ENCODE measurements at places on chromosomes 5 and 9. TPM values are rescaled to one million over a fixed set of nuclear protein-coding genes. Genes with fewer than 3 reads are reported as not detected.

GRCh38 chr5:95281226-95281625 lies 3.7 kb downstream of the MCTP1 start:
- DNase-seq: peak; percentile 50

- DNase-seq: no peak
These were observed 59.1 kb downstream of the JMY start for GRCh38 chr5:79295029-79295428.

DNA sequence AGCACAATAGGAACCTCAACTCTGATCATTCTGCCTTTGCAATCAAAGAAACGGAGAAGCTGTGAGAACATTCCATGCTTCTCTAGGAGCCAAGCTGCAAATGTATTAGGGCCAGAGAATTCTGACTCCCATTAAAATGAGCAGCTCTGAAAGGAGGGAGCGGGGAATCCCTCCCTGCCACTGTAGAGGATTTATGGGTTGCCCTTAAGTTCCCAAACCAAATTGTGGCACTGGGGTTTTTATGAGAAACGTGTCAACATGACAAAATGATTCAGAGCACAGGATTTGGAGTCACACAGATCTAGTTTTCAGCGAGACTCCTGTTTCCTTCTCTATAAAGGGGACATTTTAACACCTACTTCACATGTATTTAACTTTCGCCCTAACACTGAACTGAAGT lies 1.8 kb downstream of the IL6ST start:
- peak; percentile 55 for DNase-seq

The HCN1 gene
- total RNA-seq: under 0.01 TPM

GRCh38 chr9:134753191-134753590 lies 111.6 kb downstream of the COL5A1 start:
- no peak for DNase-seq

The CBY3 gene
- total RNA-seq: not detected

DNA sequence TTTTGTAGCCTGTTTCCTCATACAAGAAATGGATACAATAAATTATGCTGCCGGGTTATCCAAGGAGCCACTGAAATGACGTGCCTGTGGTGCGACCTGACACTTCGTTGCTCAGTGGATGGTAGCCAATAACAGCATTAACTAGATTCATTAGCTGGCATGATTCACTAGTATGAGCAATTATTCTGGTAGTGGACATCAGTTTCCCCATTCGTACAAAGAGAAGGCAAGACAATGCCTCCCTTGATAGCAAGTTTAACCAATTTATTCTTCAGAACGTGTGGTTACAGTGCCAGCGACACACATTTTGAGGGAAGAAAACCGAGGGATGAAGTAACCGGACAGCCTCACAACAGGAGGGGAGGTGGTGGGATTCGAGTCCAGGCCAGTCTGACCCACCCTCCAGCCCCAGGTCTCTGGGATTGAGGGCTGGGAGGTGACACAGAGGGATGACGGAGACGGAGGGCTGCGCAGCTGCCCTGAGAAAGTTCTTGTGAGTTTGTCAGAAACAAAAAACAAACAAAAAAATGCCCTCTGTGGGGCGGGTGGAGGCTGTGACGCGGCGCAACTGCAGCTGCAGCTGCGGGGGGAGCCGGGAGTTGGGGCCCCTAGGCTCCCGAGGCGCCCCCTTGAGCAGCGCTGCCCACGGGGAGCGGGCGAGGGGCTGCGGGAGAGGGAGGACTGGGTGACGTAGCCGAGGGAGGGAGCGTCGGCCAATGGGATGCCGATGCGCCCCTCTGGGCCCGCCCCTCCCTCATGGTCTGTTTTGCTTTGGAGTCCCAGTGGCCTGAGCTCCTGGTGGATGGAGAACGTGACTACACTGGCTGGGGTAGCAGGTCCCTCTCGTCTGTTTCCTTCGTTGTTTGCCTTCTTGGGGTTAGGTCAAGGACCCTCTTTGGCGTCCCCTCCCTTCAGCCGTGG lies 10.9 kb downstream of the LHX2 start:
- DNase-seq: no peak

- no peak for DNase-seq
These were observed 61.9 kb downstream of the OXCT1 start for GRCh38 chr5:41808294-41808693.

DNA sequence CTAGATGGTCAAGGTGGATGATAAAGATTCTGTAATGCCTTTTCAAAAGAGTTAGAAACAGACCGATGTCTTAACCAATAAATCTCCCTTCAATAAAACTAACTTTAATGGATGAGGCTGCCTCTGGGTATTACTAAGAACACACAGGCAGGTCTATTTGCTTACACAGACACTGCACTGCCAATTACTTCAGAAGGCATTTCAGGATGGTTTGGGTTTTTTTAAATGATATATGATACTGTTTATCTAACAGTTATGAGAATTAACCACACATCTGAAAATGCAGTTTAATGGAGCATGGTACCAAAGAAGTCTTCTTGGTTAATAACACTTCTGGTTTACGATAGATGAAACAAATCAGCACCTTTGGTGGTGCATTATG lies 367.9 kb upstream of the GRAMD2B start:
- DNase-seq: no peak

The LCN12 gene
- total RNA-seq: 0.40 TPM

DNA sequence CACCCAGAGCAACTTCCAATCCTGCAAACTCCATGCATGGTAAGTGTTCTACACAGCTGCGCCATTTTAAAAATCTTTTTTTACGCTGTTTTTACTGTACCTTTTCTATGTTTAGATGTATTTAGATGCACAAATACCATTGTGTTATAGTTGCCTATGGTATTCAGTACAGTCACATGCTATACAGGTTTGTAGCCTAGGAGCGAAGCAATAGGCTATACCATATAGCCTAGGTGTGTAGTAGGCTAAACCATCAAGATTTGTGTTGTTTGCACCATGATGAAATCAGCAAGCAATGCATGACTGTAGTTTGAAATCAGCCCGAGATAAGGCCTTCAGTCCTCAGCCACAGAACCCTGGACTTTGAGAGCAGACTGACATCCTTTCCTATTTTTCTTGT lies 101.2 kb downstream of the LIX1 start:
- no peak for DNase-seq

GRCh38 chr5:130115686-130116085 lies 211.4 kb downstream of the CHSY3 start:
- DNase-seq: no peak

- DNase-seq: no peak
These were observed 2.0 kb downstream of the FCHSD1 start for GRCh38 chr5:141649056-141649688.

The GFI1B gene
- not detected for total RNA-seq

DNA sequence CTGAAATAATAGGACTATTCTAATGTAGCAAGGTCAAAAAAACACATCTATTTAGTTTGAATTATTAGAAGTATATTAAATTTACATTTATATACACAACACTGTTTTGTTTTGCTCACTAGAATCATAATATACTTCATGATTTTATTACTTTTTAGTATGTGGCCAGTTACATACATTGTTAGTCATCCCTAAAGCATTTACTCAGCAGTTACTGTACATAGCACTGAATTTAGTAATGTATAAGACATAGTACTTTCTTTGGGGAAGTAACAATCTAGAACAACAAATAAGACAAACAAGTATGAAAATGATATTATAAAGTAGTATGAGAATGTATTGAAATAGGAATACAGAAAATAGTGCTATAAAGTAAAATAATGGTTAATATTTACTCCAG lies 28.2 kb downstream of the ERCC8 start:
- DNase-seq: no peak

- peak; percentile 81 for DNase-seq
These were observed 146.4 kb downstream of the ENTREP1 start for GRCh38 chr9:69471433-69471832.

The OR1N2 gene
- total RNA-seq: not detected

DNA sequence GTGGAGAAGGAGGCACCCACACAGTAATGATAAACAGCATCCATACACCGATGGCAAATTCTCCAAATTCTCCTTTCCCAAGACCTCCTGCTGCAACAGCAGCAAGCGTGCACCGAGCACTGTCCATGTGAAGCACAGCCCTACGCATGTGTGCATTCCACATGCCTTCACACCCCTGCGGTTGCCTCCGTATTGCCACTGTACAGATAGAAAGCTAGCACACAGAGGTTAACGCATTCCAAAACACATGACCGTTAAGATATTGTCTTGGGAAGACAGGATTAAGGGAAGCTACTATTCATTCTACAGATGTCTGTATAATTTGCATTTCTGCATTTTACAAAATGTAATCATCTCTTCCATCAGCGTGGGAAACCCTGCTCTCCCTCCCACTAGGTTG lies 6.6 kb downstream of the FLT4 start:
- no peak for DNase-seq

The FREM1 gene
- total RNA-seq: not detected

The SLC22A4 gene
- 1.6 TPM for total RNA-seq

GRCh38 chr9:136856541-136857141 lies 4.5 kb downstream of the MAMDC4 start:
- no peak for DNase-seq

DNA sequence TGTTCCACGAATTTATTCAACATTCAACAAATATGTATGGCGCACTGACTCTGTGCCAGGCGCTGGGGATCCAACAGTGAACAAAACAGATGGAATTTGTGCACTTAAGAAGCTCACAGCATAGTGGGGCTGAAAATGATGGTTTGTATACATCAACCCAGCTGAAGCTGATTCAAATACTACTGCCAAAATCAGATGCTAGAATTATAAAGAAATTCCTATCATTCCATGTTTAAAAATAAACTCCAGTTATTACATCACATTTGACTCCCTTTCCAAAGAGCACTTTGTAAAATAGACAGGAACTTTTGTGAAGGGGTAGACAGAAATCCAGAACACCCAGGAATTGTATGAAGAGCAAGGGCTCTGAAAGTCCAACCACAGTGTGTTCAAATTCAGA lies 54.1 kb downstream of the ZNF608 start:
- no peak for DNase-seq

- DNase-seq: no peak
These were observed 139.0 kb upstream of the GAS1 start for GRCh38 chr9:87086221-87086818.

- DNase-seq: peak; percentile 88
These were observed 82.5 kb downstream of the SEMA6A start for GRCh38 chr5:116492016-116492623.

The PFN3 gene
- total RNA-seq: not detected

The ADAMTSL1 gene
- total RNA-seq: 1.5 TPM

- DNase-seq: peak; percentile 52
These were observed 49.9 kb upstream of the GPR151 start for GRCh38 chr5:146565764-146566367.

DNA sequence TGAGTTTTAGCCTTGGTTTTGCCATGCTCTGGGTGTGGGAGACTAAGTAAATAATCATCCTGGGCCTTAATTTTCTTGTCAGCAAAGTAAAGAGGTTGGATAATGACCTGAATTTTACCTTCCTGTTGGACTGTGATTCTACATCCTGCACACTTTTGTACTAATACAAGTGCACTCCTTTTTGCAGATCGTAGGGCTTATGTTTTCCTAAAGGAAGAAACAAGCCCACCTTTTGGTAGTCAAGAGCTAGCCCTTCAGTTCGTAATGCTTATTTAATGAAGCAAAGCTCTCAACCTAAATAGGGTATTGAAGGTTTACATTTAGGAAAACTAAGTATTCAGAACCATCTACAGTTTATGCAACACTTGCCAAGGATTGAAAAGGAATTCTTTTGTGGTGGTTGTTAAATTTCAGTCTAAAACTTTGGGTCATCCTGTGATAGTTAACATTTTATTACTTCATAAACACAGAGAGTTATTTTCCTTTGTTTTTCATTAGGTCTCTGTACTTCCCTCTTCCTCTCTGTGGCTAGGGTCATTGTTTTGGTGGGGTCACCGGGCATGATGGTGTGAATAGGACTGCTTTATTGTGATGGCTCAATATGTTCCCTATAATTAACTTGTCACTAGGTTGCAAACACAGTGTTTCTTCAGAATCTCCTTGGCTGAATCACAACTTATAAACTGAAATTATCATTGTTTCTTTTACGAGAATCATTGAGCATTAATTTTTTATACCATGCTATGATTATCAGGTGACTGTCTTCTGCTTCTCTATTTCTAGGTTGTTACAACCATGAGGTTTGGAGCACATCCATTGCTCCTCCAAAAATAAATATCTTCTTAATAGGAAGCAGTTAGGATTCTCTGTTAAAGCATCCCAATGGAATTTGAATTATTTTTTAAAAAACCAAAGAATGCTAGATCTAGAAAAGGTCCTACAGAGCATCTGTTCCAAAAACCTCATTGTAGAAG lies 28.5 kb downstream of the SPINK5 start:
- peak; percentile 5 for DNase-seq

The NEUROG1 gene
- not detected for total RNA-seq

DNA sequence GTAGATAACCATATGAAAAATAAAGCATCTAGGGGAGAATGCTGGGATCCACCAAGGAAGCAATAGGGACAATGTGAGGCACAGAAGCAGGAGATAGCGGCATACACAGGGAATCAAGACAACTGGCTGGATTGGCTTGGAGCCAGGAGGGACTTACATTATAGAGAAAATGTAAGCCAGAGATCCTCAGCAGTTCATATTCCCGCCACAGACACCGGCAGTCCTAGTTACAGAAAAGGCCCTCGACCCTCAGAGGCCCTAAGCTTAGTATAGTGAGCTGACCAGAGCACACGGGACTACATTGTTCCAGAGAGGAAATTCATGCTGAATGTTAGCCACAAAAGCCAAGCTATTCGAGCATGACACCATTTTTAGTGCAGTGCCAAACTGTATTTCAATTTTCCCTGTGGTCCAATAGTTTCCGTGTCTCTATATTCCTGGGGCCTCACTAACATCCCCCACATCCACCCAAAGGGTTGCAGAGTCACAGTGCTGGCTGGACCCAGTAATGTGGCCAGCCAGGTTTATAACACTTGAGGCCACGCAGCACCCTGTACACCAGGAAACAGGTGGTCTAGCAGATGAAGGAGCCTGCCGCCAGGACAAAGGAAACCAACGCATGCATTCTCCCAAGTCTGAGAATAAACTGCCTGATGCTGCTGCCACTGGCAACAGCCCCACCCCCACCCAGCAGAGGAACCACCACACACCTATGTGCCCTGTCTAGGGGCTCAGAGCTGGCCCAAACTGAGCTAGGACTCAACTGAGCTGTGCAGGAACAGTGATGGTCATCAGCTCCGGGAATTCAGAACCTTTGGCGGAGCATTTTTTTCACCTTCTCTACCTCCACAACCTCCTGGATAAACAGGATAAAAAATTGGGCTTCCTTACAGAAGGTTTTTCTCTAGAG lies 693.2 kb upstream of the CHD1 start:
- DNase-seq: no peak

The PDLIM4 gene
- 249 TPM for total RNA-seq

- DNase-seq: no peak
These were observed 192.5 kb upstream of the TUT7 start for GRCh38 chr9:86546712-86547111.

The CMYA5 gene
- 2.8 TPM for total RNA-seq

- DNase-seq: no peak
These were observed 529 bp downstream of the CSNK1A1 start for GRCh38 chr5:149550594-149551226.

GRCh38 chr9:10793306-10793705 lies 180.5 kb upstream of the PTPRD start:
- DNase-seq: no peak
